Left cardiac atrium (tissue), 4 donors: ENCODE measurements at places on chromosomes 1 and 21. TPM values are rescaled to one million over a fixed set of nuclear protein-coding genes. Genes with fewer than 3 reads are reported as not detected.

DNA sequence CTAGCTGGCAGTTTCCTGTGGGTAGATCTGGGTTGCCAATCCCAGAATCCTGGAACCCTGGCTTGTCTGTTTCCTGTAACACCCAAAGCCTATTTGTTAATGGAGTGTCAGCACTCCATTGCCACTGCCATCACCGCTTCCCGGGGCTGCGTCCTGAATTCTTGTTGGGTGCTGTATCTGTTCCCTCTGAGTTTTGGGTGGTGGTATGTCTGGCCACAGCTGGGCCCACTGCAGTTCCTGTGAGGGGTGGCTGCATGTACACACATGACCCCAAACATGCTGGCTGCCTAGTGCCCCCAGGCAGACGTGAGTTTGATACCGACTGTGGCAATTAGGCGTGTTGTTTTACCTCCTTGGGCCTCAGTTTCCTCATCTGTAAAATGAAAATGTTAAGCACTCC, 29.3 kb downstream of the NAV1 start:
- DNase-seq = no peak

Gene TEX38
- total RNA-seq = not detected

Gene TCHHL1
- total RNA-seq = not detected

Gene RHD
- not detected for total RNA-seq

DNA sequence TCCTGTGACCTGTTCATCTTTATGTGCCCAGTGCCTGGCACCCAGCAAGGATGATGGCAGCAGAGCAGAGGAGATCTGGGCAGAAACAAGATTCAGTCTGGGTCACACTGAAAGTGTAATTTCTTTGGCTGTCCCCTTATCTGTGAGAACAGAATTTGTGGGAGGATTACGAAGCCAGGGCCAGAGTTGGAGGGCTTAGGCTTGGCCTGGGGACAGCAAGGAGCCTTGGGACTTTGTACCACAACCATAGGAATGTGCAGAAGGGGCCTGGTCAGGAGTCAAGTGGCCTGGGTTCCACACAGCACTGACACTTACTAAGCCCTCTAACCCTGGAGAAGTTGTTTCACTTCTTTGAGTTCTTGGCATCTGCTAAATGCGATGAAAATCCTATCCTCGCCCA, 12.8 kb downstream of the PMVK start:
- DNase-seq = peak; percentile 8

GRCh38 chr21:43913928-43914327, 48.9 kb downstream of the AGPAT3 start:
- no peak for DNase-seq

DNA sequence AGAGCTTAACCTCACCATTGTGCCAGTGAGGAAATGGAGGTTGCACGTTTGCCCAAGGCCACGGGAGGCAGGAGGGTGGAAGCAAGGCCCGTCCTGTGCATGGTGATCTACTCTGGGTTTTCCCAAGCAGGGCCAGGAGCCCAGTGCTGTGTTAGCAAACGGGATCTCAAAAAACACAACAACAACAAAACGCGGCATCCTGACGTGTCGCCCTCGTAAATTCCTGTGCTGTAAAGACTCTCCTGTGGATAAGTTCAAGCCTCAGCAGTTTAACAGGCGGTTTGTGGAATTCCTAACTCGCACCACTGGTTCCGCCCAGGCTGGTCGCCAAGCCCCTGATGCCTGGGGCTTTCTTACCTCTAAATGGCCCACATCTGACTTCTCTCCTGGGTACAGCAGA, 39.1 kb downstream of the TFF3 start:
- no peak for DNase-seq
